ENCODE measurements at places on chromosomes 5 and 9.

- peak; percentile 87 for DNase-seq
Measured at GRCh38 chr5:52915176-52915875, 73.8 kb upstream of the ITGA2 start.

DNA sequence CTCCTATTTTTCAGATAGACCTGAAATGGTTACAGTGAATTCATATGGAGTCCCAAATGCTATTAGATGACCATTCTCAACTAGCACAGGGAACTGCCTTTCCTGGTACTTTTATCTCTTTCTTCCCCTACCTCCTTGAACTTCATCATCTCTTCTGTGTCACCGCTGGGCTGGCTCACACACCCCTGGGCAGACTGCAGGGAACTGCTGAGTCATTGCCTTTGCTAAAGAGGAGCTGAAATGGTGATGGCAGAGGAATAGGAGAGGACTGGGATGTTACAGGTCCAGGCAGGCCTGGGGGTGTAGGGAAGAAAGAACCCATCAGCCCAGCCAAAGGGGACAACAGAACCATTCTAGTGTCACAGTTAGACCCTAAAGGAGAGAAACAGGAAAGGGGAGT, 322.3 kb downstream of the ASTN2 start:
- DNase-seq = no peak

GRCh38 chr9:112168197-112168596, 6.9 kb downstream of the SUSD1 start:
- DNase-seq = no peak

GRCh38 chr5:167008705-167009104, 1282.7 kb upstream of the WWC1 start:
- no peak for DNase-seq

GRCh38 chr9:110217656-110218099, 9.7 kb upstream of the C9orf152 start:
- peak; percentile 69 for DNase-seq

GRCh38 chr5:74461251-74461650, 179.3 kb downstream of the ENC1 start:
- no peak for DNase-seq

GRCh38 chr5:17813214-17813613, 179.0 kb downstream of the TAF11L14 start:
- no peak for DNase-seq

- DNase-seq = no peak
Measured at GRCh38 chr9:16221366-16221765, 649.1 kb downstream of the BNC2 start.

DNA sequence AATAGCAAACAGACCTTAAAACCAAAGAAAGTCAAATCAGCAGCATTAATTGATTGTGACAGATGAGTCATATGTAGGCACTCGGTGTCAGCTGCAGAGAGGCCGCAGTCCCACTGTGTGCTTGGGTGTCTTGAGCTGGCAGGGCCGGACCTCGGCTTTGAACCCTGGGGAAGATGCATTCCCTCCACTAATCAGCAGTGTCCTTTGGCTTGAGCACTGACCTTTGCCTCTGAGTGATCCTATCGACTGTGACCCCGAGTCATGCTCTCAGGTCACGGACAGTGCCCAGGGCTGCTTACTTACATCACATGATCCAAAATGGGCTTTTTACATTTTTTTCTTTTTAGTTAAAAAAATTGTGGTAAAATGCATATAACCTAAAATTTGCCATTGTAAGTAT, 188.7 kb downstream of the GADD45G start:
- DNase-seq = no peak

DNA sequence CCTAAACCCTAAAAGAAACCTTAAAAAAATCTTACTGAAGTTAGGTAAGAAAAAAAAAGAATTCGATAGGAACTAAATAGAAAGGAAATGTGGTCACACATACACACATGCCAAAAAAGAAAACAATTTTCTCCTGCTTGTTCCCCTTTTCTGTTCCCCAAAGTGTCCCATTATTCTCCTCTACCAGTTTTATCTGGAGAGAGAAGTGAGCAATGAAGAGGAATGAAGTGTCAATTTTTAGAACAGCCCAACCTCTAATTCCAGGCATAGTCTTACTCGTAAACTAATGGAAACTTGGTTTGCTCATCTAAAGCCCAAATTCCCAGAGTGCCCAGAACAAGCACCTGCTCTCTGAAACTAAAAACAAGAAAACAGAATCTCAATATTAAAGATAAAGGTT, 26.1 kb downstream of the AP3B1 start:
- DNase-seq = no peak

GRCh38 chr5:35058374-35058788, 10.6 kb upstream of the AGXT2 start:
- DNase-seq = no peak

DNA sequence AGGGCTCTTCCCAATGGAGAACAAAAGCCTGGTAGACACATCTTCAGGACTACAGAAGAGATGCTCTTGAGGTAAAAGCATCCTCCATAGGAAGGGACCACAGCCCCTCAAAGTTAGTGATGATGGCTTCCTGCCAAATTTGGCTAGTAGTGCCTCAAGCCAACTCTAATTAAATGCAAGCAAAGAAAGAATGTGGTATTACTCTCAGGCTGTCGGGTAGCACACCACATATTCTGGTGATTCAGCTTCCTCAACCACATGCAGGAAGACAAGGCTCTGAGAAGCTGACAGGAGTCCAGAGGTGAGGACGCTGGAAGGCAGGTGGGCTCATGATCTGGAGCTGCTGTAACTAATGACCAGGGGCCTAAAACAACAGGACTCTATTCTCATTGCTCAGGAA, 37.2 kb upstream of the S1PR3 start:
- DNase-seq = no peak

DNA sequence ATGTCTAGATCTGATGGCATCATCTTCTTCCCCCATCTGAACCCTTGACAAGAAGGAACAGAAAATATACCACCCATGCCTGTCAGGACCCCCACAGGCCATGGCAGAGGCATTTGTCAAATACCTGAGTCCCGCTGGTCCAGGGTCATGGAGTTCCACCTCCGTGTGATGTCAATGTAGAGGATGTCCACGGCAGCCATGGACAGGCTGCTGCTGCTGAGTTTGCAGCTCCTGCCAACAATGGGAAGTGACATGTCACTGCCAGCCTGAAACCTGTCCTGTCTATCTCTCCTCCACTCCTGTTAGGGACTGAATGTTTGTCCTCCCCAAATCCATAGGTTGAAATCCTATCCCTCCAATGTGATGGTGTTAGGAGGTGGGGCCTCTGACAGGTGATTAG, 208.8 kb downstream of the DAB2IP start:
- DNase-seq = no peak

DNA sequence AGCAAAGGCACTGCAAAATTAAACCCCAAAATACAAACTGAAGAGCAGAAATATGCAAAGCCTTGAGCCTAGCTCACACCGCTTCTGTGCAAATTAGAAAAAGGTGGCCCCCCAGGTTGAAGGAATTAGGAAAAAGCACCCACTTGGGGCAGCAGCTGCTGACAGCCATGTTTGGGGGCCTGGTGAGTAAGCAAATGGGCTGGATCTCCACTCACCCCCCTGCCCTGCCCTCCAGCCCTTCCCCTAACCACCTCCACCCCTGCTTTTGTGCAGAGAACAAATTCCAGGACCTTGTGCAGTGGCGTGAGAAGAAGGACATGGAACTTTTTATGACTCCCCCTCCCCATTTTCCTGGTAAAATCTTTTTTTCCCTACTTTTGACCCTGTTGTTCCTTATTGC, 92.0 kb upstream of the DNAH5 start:
- DNase-seq = peak; percentile 45

DNA sequence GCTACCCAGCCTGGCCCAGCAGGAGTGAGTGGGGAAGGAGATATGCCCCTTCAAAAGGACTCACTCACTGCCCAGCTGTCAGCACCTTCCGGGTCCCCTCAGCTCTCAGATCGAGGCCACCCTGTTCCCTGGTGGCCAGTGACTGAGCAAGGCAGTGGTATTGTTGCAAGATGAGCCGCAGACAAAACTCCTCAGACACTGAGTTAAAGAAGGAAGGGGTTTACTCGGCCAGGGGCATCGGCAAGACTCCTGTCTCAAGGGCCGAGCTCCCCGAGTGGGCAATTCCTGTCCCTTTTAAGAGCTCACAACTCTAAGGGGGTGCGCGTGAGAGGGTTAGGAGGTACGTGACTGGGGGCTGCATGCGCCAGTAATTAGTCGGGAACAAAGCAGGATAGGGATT, 9.7 kb upstream of the N4BP3 start:
- no peak for DNase-seq

GRCh38 chr5:178278358-178279023, 45.9 kb upstream of the PHYKPL start:
- no peak for DNase-seq

DNA sequence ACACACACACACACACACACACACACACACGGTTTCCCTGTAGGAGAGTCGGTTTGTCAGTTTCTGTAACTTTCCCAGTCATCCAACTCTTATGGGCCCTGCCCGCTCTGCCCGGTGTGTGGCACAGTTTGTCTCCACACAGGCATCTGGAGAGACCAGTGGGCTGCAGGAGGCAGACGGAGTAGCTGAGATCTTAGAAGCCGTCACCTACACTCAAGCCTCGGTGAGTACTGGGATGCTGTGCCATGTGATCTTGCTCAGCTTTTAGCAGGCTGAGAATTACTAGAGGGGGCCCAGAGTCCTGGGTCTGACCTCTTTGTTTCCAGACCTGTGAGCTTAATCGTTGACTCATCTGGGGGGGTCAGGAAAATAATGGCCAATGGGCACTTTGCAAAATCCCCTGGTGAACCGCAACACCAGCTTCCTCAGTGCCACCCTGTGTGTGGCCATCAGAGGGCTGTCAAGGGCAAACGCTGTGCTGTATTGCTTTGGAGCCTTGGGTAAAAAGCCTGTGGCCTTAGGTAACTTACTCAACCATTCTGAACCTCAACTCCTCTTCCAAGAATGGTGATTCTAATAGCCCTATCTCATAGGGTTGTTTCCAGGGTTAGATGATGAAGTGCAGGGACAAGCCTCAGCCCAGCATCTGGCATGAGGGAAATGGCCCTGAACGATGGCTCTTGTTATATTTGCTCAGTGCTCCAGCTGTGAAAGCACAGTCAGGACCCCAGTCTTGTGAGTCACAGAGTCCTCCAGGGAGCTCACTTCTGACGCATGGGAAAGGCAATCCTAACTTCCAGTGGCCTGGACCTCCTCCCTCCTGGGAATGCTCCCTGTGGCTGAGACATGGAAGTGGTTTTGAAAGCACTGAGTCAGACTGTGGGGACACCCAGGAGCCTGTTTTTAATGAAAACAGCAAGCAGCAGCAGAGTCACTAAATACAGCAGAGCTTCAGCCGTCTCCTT, 45.6 kb downstream of the COL15A1 start:
- DNase-seq = peak; percentile 13

GRCh38 chr9:124611106-124611505, 103.9 kb upstream of the NR5A1 start:
- DNase-seq = no peak

DNA sequence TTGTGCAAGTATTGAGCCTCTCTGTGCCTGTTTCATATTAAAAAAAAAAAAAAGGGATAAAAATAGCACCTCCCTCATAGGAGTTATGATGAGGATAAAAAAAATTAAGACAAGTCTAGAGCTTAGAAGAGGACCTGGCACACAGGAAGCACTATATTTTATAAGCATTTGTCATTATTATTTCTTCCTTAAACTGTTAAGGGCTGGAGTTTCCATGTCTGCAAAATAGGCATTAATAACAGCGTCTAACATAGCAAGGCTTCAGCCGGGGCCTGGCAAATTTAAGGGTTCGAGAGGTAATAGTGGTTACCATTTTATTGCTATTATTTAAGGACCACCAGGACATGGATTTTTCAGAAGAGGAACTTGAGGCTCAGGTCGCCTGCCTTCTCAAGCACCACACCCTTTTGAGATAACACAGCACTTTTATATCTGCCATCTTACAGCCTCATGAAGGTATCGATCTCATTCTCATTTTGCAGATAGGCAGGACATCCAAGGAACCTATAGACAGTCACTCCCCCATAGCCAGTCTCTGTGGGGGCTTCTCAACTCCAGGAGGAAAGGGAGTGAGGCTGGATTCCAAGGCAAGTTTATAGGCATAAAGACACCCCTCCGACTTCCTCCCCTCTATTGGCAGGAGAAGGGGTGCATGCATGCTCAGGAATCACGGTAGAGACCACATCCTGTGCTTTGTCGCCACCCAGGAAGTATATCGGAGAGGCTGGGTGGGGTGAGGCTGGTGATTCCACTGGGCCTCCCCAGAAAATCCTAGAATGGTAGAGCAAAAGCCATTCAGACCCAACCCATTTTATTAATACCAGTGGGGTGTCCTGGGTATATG, 2.4 kb downstream of the ANXA6 start:
- DNase-seq = no peak

- no peak for DNase-seq
Measured at GRCh38 chr5:102678267-102679058, 76.6 kb upstream of the PAM start.

- no peak for DNase-seq
Measured at GRCh38 chr5:160635046-160635445, 213.4 kb downstream of the PTTG1 start.

- DNase-seq = no peak
Measured at GRCh38 chr9:79885093-79885857, 313.5 kb downstream of the TLE4 start.

DNA sequence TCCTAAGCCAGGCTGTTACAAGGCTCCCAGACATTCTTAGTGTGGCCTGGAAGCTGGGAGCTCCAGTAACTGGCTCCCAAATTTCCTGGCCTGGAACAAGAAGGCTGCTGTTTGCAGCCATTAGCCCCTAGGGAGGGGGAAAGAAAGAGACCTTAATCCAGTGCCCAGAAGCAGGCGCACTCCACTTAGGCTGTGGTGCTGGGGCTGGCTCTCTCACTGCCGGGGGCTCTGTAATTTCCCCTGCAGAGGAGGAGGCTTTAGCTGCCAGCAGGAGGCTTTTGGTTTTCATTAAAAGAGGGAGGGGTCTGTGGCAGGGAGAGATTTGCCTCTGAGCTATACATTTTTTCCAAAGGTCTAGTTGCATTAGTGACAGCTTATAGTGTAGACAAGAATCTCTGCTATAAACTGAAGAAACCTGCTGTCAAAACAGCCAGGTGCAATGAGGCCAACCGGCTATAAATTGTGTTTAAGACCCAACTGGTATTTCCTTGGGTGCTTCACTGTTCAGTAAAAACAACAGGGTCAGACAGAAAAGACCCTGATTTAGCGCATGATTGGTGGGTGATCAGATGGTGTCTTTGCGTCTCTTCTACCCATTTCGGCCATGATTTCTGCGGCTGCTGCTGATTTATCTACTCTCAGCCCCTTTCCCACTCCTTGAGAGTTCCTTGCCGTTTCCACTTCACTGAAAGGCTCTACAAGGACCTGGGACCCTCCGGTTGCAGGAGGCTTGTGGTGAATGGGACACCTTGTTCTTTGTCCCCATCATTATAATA, 254.6 kb downstream of the AOPEP start:
- no peak for DNase-seq

DNA sequence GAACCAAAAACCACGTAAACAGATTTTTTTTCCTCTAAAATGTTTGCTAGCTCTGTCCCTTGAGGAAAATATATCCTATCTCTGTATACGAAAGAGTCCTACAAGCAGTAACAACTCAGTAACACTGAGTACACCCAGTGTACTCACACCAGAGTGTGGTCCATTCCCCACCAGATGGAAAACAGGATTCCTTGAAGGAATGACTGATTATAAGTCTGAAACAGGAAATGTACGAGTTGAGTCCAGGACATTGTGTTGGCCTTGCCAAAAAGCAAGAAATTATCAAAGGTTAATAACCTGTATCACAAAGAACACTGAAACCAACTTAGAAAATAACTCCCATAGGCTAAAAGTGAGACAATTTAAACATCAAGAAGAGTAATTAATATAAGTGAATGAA, 20.4 kb downstream of the GOLPH3 start:
- DNase-seq = peak; percentile 72

Measured in dermis blood vessel endothelial cell (primary cell).